Hindlimb muscle (tissue), 1 donor: ENCODE measurements at places on chromosomes 6 and 20. TPM values are rescaled to one million over a fixed set of nuclear protein-coding genes. Genes with fewer than 3 reads are reported as not detected.

NKAPL gene
- polyA plus RNA-seq, result 1.2 TPM

SAMD3 gene
- 0.92 TPM for polyA plus RNA-seq

GRCh38 chr6:48101290-48101689 lies 9.7 kb downstream of the PTCHD4 start:
- no peak for DNase-seq

JAG1 gene
- 28.6 TPM for polyA plus RNA-seq

GRCh38 chr6:3553254-3553653 lies 96.4 kb upstream of the SLC22A23 start:
- DNase-seq, result no peak

DNA sequence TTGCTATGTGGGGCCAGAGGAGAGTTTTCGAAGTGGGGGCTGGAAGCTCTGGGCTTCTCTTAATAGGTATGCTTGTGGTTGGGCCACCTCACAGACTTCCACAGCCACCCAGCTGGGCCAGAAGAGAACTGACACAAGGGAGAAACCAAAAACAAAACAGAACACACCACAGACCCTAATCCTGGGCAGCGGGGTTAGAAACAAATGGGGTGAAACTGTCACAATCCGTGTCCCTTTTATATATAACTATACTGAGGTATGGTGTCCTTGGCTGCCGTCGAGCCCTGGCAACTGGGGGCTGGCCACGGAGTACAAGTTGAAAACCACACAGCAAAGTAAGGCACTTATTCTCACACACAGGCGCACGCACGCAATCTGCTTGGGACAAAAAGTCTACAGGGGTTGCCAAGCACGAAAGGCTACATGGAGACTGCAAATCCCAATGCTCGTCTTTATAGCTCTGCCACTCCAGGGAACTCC lies 78.3 kb downstream of the TRAM2 start:
- DNase-seq, result no peak

DNA sequence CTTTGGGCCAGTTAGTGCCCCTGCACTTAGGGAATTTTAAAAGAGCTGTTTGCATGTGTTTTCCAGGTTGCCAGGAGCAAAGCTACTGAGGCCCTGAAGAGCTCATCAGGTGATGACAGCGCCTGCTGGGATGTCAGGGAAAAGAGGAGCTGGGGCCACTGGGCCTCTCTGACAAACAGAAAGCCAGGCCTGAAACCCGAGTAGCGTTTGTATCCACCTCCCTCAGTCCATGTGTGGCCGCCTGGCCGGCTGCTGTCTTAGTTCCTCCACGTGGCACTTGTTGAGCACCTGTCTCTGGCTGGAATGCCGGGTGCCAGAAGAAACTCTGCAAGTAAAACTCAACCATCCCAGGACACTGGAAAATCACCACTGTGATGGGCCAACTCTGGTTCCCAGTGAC lies 601.2 kb downstream of the CDH26 start:
- no peak for DNase-seq

DNA sequence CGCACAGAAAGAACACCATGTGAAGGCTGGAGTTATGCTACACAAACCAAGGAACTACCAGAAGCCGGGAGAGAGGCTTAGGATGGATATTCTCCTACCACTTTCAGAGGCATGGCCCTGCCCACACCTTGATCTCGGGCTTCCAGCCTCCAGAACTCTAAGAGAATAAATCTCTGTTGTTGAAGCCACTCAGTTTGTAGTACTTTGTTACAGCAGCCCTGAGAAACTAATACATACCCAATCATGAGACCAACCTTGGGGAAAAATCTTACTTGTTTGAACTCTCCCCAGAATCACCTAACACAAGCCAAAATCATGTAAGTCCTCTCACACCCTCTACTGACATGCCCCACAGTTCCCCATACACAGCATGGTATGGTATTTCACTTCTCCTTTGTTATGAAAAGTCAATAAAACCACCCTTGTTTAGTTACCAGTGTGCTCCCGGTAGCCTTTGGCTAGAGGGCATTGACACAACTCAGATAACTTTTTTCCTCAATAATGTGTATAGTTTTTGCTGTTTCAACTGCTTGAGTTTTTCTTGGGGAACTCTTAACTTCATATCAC lies 40.7 kb upstream of the SLC2A12 start:
- no peak for DNase-seq

SLC22A2 gene
- not detected for polyA plus RNA-seq

DNA sequence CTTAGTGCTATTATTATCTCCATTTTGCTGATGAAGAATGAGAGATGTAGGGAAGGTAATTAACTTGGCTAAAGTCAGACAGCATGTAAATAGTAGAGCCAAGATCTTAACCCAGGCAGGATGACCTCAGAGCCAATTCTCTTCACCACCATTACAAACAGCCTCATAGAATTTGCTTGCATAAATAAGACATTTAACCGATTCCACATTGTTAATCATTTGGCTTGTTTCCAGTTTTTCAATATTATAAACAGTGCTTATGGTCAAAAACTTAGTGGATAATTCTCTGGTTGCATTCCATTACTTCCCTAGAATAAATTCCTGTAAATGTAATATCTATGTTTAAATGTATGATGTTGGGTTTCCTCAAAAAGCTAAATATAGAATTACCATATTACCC lies 19.1 kb upstream of the PRDM1 start:
- no peak for DNase-seq

DNA sequence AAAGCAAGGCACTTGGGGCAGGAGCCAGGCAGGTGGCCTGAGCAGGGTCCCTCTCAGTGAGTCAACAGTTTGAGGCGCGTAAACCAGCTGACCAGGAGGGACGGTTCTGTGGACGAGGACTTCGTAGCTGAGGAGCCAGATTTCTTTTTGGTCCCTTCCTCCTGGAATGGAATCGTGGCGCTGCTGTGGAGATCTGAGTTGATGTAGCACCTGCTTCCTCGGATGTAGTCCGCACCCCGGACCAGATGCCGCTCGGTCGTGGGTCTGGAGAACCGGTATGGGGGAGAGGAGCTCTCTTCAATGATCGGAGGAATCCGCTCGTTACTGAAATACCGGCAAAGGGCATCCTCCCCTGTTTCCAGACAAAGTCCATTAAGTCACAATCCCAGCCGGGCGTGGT lies 49.7 kb upstream of the IPCEF1 start:
- no peak for DNase-seq

GNMT gene
- polyA plus RNA-seq, result 0.49 TPM

- DNase-seq, result no peak
These were observed 341.7 kb downstream of the CD83 start for GRCh38 chr6:14459315-14459714.

DNA sequence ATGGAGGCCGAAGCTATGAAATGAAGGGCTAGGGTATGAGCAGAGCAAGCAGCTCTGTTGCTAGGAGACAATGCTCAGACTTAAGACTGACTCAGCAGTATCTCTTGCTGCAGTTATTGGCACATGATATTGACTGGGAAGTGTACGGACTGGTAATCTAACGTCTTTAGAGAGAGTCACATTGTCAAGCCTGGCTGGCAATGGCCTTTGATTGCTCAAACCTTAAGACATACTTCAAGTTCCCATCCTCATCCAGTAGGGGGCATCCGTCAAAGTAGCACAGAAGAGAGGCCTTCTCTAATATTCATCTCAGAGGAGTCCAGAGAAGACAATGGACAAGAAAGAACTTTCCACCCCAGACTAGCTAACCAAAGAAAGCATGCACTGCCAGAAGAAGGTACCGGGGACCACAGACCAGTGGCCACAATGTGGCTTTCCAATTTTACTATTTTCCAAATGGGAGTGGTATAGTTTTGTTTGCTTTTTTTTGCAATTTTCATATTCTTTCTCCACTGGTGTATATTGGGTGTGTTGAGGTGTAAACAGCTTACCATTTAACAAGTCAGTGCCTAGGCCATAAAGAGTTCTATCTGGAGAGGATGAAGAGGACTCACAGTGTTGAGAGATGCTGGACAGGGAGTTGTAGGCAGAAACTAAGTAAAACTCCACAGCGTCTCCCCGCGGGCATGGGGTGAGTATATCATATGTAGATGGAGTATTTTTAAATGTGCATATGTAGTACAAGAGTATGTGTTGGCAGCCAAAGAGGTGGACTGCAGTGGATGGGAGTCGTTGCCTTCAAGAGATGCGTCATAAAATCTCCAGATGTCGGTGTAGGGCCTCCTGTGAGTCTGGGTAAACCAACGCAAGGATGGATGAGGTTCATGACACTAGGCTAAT lies 36.7 kb downstream of the LRFN2 start:
- DNase-seq, result no peak

LAMA5 gene
- polyA plus RNA-seq, result 96.2 TPM

POM121L2 gene
- not detected for polyA plus RNA-seq

- DNase-seq, result no peak
These were observed 1.0 kb downstream of the COL20A1 start for GRCh38 chr20:63293871-63294535.

SLC17A2 gene
- not detected for polyA plus RNA-seq

- DNase-seq, result no peak
These were observed 710 bp downstream of the TINAG start for GRCh38 chr6:54308986-54309315.

TSPO2 gene
- 0.93 TPM for polyA plus RNA-seq

FAM209B gene
- not detected for polyA plus RNA-seq

ANKRD66 gene
- polyA plus RNA-seq, result 0.61 TPM

DNA sequence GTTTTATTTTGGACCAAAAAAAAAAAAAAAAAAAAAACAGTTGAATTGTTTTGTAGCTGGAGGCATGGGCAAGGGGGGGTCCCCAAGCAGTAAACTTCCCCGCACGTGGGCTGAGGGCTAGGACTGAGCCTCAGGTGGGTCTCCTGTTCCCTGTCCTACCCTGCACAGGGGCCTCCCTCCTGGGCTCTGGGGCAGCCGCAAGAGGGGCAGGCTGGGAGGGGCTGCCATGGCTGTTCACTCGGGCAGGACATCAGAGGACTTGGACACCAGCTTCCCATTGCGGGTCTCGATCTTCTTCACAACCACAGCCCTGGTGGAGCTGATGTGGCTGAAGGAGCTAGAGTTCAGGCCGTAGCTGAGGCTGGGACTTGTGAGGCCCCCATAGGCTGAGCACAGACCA lies 21.1 kb downstream of the SGK1 start:
- DNase-seq, result no peak

DNA sequence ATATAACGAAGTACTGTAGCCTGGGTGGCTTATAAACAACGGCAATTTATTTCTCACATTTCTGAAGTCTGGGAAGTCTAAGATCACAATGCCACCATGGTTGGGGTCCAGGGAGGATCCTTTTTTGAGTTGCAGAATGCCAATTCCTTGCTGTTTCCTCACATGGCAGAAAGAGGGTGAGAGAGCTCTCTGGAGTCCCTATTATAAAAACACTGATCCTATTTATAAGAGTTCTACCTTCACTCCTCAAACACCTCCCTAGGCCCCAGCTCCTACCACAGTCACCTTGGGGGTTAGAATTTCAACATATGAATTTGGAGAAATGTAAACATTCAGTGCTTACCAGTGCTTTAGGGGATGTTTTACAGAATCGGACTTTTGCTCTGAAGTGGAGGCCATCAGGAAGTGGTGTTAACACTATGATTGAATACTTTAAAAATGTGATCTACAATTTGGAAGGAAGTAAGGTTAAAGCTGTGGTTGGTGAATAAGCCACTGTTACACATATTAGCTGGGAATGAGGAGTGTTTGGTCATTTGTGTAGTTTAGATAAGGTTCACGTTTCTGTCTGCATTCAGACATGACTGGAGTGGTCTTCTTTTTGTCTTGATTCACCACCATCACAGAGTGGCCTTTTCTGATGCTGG lies 79.9 kb upstream of the SPTLC3 start:
- DNase-seq, result no peak

- DNase-seq, result no peak
These were observed 233.0 kb upstream of the PRND start for GRCh38 chr20:4488407-4489339.

GRCh38 chr20:57190536-57191264 lies 75.7 kb downstream of the BMP7 start:
- DNase-seq, result no peak

GRCh38 chr6:21327326-21328112 lies 266.0 kb upstream of the SOX4 start:
- no peak for DNase-seq

TNXB gene
- 125 TPM for polyA plus RNA-seq

DNA sequence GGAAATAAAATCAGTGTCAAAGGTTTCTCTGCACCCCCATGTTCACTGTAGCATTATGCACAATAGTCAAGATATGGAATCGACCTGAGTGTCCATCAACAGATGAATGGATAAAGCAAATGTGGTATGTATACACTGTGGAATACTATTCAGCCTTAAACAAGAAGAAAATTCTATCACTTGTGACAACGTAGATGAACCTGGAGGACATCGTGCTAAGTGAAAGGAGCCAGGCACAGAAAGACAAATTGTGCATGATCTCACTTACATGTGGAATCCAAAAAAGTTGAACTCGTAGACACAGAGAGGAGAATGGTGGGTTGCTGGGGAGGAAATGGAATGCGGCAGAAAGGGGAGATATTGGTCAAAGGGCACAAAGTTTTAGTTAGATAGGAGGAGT lies 136.3 kb upstream of the ESR1 start:
- DNase-seq, result no peak

DNA sequence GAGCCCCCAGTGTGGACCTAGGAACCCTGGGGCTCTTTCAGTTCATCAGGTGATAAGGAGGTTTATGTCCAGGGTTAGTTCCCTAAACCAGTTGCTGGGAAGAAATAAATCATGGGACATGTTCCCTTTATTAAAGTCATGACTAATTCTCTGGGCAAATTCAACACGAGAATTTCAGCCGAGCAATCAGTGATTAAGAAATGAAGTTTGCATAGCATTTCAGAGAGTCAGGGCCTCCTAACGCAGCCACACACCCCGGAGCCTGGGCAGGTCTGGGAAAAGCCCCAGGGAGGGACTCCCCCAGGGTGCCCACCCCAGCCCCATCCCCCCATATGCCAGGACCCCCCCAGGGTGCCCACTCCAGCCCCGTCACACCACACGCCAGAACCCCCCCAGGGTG lies 20.1 kb downstream of the SLCO4A1 start:
- DNase-seq, result no peak

DNA sequence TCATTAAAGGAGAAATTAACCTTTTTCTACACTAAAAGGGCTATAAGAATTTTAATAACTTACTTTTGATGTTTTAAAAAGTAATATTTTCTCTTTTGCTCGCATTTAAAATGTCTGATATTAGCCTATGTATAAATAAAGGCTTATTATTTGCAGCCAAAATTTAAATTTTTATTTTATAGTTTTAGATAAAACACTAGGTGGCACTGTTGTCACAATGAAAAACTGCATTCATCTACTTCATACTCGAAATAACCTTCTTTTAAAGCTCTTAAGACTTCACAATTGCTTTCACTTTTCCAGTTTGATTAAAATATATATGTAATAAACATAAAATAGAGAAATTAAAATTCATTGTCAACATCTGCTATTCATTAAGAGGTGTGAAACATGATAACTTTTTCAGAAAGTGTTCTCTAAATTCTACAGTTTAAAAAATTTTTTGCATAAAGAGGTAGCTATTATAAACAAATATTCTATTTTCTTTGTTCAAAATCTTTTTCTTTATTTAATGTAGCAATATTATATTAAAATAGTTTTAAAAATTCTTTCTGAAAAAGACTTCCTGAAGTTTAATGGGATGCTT lies 78.8 kb upstream of the DEFB112 start:
- DNase-seq, result peak; percentile 10

DNA sequence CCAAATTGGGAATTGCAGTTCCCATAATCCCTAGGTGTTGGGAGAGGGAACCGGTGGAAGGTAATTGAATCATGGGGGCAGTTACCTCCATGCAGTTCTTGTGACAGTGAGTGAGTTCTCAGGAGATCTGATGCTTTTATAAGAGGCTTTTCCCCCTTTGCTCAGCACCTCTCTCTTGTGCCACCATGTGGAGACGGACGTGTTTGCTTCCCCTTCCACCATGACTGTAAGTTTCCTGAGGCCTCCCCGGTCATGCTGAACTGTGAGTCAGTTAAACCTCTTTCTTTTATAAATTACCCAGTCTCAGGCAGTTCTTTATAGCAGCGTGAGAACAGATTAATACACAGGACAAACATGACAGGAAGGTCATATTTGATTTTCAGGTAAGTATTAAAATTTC lies 25.3 kb upstream of the HECA start:
- no peak for DNase-seq

SSTR4 gene
- polyA plus RNA-seq, result not detected
